Stimulated activated CD4-positive, alpha-beta T cell treated with anti-CD3 and anti-CD28 coated beads, Interleukin-4, amount 100 ng/mL, for 24 hours (primary cell): ENCODE measurements at places on chromosomes 13 and 19.

DNA sequence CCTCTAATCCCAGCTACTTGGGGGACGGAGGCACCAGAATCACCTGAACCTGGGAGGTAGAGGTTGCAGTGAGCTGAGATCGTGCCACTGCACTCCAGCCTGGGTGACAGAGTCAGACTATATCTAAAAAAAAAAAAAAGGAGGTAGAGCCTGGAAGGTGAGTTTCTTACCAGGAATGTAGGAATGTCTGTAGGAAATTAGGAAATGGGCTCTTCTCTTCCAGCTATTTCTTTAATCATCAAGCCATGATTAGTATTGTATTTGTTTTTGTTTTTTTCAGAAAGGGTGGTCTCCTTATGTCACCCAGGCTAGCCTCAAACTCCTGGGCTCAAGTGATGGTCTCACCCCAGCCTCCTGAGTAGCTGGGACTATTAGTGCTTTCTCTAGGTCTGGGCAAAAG lies 26.3 kb upstream of the SERP2 start:
- DNase-seq = no peak

GRCh38 chr13:53775807-53776206 lies 747.2 kb downstream of the OLFM4 start:
- no peak for DNase-seq

DNA sequence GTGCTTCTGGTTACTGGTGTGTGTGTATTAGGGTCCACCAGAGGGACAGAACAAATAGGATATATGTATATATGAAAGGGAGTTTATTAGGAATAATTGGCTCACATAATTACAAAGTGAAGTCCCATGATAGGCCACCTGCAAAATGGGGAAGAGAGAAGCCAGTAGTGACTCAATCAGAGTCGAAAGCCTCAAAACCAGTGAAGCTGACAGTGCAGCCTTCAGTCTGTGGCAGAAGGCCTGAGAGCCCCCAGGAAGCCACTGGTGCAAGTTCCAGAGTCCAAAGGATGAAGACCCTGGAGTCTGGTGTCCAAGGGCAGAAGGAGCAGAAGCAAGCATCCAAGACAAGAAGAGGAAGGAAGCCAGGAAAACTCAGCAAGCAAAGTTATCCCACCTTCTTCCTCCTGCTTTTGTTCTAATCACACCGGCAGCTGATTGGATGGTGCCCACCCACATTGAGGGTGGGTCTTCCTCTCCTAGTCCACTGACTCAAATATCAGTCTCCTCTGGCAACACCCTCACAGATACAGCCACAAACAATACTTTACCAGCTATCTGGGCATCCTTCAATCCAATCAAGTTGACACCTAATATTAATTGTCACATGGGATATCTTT lies 21.7 kb upstream of the SCEL start:
- no peak for DNase-seq

GRCh38 chr19:708154-709143 lies at the start of gene PALM:
Gene PALM, plus strand, starts transcription at chr19:708935. Its CDS starts 212 bp downstream, at chr19:709147.
- no peak for DNase-seq

GRCh38 chr13:24265453-24265852 lies 43.9 kb upstream of the C1QTNF9 start:
- no peak for DNase-seq

DNA sequence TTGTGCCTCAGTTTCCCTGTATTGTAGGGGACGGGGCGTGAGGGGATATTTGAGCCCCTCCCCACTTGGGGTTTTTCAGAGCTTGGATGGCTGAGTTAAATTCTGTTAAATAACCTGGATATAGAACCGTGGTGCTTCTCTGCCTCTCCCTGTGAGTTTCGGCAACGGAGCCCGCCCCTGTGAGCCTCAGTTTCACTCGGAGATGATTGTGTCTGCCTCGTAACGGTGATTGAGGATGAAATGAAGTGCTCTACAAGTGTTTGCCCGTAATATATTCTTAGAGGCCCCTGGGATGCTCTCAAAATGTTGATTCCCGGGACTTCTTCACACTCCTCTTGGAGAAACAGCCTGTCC lies 509 bp downstream of the KXD1 start:
- DNase-seq = no peak

DNA sequence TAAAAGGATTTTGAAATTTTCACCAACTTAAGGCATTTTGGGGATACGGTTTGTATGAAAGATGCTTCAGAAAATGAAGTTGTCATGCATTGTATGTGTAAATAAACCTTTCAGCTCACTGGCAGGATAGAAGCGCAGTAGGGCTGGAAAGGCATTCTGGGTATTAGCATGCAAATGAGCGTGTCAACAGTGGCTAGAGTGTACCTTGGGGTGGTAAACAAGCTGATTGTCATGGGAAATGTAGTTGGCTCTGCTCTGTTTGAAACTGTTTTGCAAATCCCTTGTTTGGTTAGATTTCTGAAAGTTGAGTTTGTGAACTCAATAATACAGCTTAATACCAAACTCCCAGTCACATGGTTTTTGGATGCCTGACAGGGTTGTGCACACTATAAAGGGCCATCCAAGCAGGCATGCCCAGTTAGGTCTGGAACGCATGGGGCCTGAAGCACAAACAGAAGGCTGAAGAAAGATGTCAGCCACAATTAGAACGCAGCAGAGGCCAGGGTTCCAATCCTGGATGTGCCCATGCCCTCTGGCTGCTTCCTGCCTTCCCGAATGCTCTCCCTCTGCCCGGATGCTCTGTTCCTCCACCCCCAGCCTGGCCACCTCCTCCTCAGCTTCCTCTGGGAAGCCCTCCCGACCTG lies 14.6 kb downstream of the GSX1 start:
- no peak for DNase-seq

DNA sequence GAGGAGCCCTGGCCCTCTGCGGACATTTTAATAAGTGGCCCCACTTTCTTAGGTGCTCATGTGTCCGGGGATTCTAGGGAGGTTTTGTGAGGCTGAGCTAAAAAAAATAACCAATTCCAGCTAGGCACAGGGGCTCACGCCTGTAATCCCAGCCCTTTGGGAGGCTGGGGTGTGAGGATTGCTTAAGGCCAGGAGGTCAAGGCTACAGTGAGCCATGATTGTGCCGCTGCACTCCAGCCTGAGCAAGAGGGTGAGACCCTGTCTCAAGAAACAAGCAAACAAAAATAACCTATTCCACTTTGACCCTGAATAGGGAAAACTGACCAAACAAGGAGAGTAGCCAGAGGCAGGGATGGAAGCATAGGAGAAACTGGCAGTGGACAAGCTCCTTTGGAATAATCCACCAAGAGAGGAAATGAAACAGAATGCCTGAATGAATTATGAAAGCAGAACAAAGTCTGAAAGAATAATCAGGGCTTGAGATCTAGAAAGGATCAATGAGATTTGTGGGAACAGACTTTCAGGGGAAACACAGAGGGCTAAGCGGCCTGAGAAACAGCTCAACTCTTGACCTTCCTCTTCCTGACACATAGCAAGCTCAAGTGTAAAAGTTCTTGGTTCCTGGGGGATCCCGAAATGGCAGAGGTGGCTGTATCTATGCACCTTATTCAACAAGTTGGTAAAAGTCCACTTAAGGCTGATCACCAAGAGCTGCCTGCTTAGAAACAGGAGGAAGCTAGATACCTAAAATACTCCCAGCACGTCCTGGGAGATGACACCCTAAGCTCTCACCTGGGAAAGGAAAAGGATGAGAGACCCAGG lies 30.1 kb upstream of the FFAR2 start:
- DNase-seq = no peak

- no peak for DNase-seq
These were observed 69.0 kb upstream of the DOCK9 start for GRCh38 chr13:99046851-99047250.

- no peak for DNase-seq
These were observed 14.1 kb upstream of the FRY start for GRCh38 chr13:32017474-32017873.

GRCh38 chr13:87537951-87538350 lies 133.2 kb upstream of the SLITRK5 start:
- DNase-seq = no peak

DNA sequence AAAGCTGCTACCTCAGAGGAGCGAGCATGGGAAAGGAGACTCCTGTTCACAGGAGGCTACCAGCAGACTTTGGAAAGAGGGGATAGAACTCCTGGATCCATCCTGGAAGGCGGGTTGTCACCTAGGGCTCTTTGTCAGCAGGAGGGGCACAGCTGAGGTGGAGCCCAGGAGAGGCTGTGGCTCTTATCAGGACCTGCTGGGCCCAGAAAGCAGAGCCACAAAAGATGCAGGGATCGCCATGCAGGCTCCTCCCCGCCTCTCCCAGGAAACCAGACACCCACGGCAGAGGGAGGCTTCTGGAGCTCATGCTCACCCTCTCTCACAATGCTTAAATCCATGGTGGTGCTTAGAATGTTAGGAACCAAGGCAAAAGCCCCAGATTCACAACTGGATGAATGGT lies 994.2 kb downstream of the UQCRFS1 start:
- DNase-seq = no peak

- DNase-seq = peak; percentile 79
These were observed 65.0 kb upstream of the GTF2F2 start for GRCh38 chr13:45055198-45055901.

DNA sequence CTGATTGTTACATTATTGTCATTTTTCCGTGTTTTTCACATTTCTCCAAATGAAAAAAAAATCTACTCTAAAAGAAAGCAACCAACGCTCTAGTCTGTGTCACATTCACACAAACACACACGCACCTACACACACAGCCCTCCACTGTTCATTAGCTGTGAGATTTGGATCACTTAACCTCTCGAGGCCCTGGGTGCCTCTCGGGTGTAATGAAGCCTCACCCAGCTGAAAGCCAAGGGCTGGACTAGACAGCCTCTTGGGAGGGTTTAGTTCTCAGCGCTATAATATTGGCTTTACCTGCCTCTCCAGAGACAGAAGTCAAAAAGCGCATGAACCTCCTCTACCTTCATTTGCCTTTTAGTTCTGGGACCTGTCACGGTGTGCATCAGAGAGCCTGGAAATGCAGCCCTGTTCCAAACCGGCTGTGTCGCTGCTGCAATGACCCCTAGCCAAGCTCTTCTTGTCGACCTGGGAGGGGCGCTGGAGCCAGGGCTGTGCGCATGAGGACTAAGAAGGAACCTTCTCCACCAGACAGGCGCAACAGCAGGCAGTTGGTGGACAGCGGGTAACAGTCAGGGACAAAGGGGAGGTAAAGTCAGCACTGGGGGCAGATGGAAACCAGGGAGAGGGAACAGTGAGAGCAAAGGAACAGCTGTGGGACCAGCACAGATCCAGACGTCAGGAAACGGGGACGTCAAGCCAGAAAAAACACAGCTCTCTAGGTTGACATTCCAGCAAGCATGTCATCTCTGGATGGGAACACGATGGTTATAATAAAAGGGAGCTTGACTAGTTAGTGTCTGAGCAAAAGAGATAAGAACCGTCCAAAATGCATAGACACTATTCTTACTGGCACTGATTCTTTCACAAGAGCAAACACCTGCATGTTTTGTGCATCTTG lies 375.9 kb downstream of the EFNB2 start:
- no peak for DNase-seq

DNA sequence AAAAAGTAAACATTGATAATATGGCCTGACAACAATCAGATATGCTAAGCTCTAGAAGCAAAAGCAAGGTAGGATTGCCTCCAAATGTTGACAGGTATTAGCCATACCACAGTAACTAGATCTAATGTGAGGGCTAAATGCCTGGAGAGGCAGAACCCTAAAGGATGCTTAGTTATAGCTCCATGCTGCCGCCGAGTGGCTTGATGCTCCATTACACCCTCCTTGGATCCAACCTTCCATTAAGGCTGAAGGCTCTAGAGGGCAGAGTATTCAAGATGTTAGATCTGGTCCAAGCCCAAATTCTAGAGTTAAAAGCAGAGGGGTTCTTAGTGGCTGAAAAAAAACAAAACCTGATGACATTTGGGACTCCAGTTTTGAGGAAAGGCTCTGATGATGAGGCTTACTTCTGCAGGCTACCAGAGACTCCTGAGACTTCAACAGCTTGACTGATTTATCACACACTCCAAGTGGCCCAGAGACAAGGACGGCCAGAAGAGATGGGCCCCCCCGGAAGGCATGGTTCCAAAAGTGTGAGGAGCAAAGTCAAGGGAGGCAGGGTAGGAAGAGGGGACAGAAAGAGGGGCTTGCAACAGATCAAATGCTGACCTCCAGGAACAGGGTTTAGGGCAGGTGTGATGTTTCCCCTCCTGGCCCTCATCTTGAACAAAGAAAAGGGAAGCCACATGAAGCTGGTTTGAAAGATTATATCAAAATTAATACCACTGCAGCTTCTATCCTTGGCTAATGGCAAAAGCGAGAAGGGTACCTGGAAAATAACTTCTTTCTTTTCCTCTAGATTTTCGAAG lies 21.9 kb upstream of the CPB2 start:
- peak; percentile 69 for DNase-seq

DNA sequence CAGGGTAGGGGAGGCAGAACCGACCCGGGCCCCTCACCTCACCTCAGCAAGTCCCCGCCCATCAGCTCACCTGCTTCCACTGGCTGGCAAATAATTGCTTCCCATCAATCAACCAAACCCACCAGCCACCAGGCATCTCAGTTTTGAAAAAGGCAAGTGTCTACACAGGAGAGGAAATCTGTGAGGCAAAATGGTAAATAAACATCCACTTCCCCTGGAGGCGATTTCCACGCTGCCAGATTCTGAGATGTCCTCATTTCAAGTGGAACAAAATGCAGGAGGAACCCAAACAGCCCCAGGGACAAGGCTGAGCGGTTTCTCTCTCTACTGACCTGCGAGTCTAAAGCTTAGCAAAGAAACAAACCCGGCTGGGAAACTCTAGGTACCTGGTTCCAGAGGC lies 117.5 kb downstream of the CRYL1 start:
- DNase-seq = no peak

- DNase-seq = no peak
These were observed 1.1 kb upstream of the AKAP11 start for GRCh38 chr13:42270857-42271215.

DNA sequence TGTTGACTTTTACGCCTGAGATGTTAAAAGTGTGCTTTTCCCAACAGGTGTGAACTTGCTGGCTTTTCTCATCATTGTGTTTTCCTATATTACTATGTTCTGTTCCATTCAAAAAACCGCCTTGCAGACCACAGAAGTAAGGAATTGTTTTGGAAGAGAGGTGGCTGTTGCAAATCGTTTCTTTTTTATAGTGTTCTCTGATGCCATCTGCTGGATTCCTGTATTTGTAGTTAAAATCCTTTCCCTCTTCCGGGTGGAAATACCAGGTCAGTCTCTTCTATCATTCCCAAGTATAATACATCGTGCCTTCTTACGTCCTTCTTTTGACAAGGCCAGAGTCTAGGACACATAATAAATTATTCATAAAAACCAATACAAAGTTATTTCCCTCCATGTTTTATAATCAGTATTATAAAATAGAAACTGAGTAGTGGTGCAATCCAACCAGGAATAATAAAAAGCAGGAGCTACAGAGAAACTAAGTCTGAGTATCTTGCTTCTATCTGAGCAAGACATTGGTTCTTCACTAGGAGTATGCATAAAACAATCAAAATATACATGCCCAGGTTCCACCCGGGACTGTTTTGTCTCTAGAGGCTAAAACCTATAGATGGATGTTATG lies 57.9 kb downstream of the RXFP2 start:
- no peak for DNase-seq
